ENCODE measurements at places on chromosomes 13 and 19.
A peak's percentile ranks its signal among the peaks of the same experiment; 100 is the strongest.

DNA sequence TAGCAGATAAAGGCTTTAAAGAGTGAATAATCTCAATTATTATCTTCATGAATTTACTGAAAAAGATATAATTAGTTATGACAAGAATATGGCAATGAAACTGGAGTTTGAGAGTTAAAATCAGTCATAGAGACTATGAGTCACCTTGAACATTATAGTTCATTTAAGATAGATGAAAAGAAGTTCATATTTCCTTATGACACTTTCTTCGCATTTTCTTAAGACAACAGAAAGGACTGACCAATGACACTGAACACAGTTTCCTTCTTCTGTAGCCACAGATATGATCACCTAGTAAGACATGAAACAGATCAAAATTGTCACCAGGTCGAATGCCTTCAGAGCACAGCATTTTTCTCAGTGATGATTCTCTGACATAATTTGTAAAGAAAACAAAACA is 202.1 kb downstream of the KLF12 start:
- no peak for DNase-seq

GRCh38 chr19:42113641-42114348 is 18.5 kb downstream of the POU2F2 start:
- peak; percentile 87 for DNase-seq

GRCh38 chr13:26024558-26024957 is 27.3 kb downstream of the SHISA2 start:
- DNase-seq = no peak

GRCh38 chr13:76921516-76921915 is 26.8 kb upstream of the ACOD1 start:
- no peak for DNase-seq

DNA sequence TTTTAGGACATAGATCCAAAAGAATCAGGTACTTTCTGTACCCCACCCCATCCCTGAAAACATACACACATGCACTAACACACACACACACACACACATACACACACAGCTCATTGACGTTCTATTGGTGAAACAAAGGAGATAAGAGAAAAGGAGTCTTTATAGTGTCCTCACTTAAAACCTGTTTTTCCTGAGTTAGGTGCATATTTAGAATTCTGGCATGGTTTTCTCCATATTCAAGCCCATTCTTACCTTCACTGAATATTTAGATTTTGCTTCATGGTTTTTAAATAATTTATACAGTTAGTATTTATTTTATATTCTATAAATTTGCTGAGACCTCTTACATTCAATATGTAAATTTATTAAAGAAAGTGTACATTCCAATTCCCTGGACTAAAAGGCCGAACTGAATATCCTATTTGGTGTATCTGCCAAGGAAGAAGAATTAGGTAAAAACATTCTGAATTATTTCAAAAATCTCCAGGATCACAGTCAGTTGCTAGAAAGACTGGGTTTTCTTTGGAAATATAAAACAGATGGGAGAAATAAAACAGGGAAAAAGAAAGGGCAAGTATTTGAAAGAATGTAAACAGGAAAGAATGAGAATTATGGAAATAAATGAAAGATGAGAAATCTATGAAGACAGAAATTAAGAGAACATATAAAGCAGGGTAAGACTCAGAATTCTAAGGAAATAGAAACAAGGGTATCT is 556.2 kb downstream of the KCTD12 start:
- no peak for DNase-seq

DNA sequence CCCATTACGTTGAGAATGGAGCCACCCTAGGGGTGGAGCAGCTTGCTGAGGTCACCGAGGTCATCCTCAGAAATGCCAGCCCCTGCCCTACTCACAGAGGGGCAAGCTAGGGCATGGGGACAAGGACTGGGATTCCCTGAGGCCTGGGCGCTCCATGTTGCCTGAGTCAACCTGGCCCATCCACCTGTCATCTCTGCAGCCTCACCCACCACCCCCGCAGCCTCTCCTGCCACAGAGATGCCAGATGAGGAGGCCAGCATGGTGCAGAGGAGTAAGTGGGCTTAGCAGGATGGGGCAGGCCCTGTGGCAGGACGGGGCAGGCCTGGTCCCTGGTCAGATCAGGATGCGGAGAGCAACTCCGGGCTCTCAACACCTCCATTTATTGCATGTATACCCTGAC is 9.5 kb downstream of the NKPD1 start:
- DNase-seq = no peak

DNA sequence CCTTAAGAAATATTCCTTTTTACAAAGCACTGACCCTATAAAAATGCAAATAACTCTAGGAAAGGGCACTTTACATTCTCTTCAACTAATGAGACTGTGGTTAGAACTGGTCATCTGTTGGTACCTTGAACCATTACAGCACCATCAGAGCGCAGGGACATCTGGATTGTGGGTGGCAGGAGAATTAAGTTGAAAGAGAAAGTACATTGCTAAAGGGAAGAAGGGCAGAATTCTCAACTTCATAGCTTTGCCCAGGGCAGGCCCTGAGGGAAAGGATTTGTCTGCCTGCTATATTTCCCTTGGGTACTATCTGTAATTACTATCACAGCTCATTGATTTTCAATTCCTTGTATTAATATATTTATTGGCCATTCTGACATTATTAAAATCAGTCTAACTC is 196.8 kb downstream of the KLF12 start:
- no peak for DNase-seq

GRCh38 chr13:42891591-42891990 is 100.5 kb downstream of the EPSTI1 start:
- DNase-seq = no peak

DNA sequence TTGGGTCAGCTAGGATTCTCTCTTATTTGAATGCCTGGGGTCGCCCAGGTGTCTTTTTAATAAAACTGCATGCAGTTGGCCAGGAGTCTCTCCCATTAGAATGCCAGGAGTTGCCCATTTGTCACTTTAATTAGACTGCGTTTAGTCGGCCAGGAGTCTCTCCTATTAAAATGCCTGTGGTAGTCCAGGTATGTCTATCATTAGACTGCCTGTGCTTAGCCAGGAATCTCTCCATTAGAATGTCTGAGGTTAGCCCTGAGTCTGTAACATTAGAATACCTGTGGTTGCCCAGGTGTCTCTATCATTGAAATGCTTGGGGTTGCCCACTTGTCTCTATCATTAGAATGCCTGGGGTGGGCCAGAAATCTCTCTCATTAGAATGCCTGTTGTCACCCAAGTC is 1470.9 kb downstream of the UQCRFS1 start:
- DNase-seq = no peak

GRCh38 chr13:46176756-46177155 is 5.2 kb downstream of the LCP1 start:
- no peak for DNase-seq

DNA sequence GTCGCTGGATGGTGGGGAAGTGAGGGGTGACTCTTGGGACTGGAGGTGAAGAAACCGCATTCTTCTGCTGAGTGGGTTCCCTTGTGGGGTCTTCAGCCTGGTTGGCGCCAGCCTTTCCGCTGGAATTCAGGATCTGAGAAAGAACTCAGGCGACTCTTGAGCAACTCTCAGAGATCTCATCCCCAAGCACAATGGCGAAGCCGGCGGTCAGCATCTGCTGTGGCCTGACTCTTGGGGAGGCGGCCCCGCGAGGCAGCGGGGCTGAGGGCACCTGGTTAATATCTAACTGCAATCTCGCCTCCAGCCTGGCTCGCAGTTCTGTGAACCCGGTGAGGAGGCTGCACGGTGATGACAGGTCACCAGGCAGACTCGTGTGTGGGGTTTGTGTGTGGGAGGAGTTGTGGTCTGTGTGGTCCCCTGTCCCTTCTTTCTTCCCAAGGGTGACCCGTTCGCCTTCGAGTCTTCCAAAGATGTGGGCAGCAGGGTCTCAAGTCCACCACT is 883 bp downstream of the ZNF441 start:
- DNase-seq = no peak

GRCh38 chr13:95485518-95486144 is 66.9 kb upstream of the CLDN10 start:
- DNase-seq = no peak

- no peak for DNase-seq
These were observed 3.1 kb downstream of the F10 start for GRCh38 chr13:113125506-113126264.

DNA sequence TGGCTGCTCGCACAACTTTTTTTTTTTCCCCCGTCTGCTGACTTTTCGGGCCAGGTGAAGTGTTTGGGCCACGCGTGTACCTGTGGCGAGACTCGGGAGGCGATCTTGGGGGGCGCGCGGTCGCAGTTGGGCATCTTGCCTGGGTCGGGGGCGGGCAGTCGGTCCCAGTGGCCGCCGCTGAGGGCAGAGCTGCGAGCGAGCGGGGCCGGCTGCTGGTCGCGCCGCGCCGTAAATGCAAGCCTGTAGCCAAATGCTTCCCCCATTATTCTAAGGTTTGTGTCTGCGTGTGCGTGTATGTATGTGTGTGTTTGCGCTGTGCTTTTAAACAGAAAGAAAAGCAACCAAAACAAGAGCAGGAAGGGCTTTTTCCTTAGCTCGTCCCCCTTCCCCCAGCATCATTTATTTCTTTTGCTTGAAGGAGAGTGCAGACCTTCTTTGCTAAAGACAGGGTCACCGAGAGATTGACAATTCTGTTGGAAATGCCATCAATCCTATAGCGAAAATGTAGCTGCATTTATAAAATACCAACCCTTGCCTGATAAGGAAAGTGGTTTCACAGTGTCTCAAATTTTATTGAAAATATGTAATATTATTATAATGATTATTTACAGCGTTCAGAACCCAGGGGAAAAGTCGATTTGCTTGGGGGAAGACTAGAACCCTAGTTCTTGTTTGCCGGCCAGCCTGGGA is 143.2 kb upstream of the ZNF536 start:
- DNase-seq = no peak

DNA sequence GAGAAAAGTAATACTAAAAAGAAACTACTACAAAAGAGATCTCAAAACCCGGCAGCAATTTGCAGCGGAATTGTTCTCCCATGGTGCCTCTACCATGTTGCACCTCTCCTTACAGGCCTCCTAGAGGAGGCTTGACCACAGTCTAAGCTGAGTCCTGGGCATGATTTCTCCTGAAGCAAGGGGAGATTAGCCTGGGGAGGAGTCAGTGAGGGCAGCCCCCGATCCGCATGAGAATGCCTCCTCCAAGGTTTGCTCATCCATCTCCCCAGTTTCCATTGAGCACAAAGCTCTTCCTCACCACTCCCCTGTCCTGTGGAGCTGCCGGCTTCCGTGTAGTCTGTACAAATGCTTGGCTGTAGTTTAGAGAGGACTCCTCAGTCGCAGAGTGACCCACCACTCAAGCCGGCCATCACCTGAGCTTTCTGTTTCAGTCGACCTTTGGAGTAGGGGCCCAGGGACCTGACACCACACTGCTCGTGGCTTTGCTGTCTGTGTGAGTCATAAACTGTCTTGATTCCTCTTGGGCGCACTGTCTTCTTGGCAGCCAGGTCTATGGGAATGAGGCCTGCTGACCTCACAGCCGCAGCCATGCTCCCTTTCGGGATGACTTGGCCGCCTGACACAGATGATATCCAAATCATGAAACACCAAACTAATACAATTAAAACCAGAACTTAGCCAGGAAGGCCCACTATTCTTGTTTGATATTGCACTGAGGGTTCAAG is 72.3 kb downstream of the C1QTNF9 start:
- DNase-seq = no peak

DNA sequence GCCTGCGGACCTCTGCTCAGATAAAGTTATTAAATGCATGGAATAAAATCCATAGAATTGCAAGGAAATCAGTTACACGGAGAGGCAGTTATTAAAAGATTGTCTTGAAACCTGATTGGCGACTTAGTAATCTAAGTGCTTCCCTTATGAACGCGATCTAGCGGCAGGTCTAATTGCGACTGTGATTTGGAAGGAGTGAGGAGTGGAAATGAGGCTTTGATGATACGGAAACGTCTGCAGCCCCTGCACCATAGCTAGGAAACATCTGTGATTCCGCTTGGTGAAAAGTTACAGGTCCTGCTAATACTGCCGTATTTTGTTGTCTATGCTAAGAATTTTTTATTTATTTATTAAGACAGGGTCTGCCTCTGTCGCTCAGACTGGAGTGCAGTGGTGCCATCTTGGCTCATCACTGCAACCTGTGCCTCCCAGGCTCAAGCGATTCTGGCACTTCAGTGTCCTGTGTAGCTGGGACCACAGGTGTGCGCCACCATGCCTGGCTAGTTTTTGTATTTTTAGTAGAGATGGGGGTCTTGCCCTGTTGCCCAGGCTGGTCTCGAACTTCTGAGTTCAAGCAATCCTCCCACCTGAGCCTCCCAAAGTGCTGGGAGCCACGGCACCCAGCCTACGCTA is 887 bp downstream of the NDUFS7 start:
- DNase-seq = no peak

- DNase-seq = no peak
These were observed 366.8 kb downstream of the TBC1D4 start for GRCh38 chr13:75115171-75115570.

DNA sequence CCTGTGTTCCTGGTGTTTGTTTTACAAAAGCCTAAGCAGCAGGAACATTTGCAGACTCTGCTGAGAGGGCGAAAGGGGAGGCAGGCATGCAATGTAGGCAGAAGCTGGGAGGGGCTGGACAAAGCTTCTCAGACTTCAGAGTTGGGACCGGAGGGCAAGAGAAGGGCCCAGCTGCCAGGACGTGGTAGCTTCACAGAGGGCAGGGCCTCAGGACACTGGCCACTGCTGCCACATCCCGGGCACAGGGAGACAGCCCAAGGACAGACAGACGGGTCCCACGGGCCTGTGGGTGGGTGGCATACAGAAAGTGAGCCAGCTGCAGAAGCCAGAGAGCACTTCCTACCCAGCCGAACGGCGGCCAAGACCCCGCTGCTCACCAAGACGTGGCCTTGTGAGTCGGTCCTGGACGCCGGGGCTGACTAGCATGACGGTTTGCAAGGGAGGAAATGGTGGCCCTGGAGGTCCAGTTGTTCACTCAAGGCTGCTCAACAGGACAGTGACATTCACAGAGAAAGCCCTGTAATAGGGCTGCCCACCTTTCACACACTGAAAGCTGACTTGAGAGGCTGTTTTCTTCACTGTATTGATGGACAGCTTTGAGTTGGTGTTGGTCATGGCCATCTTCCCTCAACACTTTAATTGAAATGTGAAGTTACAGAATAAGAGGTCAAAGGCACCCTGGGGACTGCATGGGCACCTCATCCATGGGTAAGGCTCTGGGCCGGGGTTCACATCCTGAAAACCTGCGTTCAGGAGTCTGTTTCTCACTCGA is 23.7 kb upstream of the TFDP1 start:
- no peak for DNase-seq

Measured in NCI-H524 treated with DMSO at 0.1 percent for 48 hours (cell line).